NCI-H187 (cell line): ENCODE measurements at places on chromosomes 4 and X.

DNA sequence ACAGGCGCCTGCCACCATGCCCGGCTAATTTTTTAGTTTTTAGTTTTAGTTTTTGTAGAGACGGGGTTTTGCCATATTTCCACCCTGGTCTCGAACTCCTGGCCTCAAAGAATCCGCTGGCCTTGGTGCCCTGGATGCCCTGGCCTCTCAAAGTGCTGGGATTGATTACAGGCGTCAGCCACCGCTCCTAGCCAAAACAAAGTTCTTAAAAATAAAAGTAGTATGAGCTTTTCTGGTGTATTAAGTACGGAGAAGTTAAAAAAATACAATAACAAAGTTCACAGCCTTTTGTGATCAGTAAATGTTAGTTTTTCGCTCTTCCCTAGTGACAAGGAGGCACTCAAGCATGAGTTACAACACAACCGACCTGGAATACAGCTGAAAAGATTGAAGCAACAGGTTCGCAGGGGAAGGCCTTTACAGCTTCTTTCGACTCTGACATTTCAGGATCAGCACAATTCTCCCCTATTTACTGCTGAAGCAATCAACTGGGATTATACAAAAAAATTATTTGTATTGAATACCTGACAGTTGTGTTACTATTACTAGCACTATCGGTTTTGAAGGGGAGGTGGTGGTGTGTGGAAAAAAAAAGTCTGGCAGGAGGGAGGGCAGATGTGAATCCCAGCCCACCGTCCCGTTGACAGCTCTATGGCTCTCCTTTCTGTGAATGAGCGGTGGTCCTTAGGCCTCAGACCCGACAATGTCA is 893 bp upstream of the METAP1 start:
- DNase-seq: no peak

DNA sequence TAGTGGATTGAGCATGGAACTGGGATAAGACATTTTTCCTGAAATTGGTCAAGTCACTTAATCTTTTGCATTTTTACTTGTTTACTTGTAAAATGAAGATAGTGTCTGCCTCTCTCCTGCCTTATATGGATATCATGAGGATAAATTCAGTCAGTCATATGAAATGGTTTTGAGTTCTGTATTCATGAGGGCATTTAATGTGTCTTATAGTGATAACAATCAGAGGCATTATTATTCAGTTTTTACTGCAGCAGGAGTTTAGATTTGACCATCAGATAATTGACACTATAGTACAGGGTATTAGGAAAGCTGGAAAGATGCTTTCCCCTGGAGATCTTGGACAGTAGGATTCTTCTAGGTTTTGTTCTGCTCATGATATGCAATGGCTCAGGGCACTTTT is 26.0 kb downstream of the NPNT start:
- DNase-seq: no peak

DNA sequence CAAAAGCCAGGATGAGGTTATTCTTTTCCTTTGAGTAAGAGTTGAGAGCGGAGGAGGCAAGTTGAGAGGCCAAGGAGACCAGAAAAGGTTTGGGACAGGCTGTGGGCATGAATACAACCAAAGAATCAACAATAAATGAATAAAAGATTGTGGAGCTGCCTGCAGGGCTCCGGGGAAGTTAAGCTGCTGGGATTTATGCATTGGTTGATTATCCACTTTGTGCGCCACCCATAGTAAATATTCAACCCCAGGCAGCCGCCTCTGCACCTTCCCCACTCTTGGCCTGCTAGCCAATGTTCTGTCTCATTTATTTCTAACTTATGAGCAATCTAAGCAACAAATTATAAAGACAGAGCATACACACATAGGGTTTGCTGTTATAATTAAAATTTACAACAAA is 28.2 kb upstream of the IGSF1 start:
- no peak for DNase-seq

DNA sequence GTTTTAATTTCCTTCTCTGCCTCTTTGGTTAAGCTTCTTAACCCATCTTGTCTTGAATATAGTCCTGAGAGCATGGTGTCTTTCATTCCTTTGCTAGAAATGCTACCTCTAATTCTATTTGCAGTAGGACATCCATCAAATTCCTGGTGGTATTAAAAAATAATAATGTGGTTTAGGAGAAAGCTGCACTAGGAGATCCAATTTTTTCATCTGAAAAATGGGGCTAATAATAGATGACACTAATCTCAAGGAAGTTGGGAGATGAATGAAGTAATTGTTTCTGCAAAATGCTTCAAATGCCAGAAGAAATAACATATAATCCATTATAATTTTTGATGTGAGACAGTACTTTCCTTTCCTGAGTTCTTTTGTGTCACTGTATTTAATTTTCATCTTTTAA is 194.9 kb downstream of the PACRGL start:
- DNase-seq: no peak

DNA sequence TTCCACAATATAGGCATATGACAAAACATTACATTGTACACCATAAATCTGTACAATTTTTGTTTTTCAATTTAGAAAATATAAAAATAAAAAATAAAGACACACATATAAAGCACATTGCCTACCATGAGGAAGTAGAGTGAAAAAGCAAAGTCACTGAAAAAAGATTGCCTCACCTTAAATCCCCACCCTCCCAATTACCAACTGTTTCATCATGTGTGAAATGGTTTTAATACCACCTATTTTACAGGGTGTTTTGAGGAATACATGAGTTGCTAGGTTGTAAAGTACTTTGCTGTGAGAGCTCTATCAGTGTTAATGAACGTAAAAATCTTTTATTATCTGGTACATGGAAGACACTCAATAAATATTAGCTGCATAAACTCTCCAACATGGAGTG is 373.6 kb upstream of the NDST3 start:
- DNase-seq: no peak

- DNase-seq: peak; percentile 9
Measured at GRCh38 chr4:16026160-16026761, 57.6 kb downstream of the PROM1 start.

- no peak for DNase-seq
Measured at GRCh38 chr4:124899997-124900396, 187.5 kb upstream of the ANKRD50 start.

DNA sequence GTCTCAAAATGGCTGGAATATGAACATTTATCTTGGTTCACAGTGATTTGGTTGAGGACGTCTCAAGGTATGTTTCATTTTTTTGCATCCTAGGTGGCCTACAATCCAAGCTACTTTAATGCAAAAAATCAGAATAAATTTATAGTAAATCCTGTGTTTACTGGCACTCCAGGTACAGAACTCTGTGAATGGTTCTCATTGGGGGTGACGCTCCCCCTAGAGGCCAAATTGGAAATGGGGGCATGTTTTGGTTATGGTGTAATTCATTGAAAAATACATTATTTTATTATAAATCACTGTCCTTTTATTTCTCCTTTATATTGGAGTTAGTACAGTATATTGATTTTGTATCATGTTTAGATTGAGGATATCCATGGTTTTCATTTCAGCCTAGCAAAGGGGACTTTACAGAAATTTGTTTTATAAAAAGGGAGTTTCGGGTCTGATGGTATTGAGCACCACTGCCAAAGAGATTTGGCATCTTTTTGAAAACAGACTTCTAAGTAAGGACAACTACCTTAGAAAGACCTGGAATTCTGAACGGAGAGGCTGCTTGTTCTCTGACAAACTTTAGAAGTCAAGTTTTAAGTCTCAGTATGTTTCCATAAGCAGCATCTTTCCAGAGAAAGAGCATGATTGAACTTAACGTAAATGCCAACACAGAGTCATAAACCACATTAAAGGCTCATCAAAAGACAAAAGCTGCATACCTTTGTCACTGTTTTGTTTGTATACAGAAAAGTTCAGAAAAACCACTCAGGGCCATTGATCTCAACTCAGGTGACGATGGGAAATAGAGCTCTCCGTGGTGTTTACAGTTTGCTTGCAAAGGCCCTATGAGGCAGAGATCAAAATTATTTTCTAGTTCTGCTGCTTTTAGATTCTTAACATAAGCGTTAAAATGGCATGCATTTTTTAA is 19.4 kb downstream of the MTM1 start:
- DNase-seq: no peak

DNA sequence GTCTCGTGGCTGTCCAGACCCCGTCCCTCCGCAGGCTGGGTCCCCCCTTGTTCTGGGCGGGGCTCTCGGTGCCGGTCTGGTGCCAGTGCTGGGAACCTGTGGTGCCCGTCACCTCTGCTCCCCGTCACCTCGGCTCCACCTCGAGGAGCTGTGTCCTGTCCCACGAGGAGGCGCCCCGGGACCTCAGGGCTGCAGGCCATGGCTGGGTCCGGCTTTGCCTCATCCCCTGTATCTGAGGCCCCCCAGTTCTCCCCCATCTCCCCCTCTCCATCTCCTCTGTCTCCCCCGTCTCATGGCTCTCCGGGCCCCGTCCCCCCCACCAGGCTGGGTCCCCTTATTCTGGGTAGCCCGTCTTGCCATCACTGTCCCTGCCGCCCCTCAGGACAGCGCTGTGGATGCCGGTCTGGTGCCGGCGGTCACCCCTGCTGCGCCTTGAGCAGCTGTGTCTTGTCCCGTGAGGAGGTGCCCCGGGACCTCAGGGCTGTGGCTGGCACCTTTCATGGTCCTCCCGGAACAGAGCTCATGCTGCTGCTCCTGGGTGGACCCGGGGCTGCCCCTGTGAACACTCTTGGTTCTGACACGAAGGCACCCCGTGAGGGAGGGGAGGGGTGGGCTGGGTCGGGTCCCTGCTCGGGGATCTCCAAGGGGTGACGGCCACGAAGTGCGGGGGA is 13.4 kb upstream of the GTPBP6 start:
- no peak for DNase-seq
